ENCODE measurements at places on chromosomes 11 and 22. TPM values are rescaled to one million over a fixed set of nuclear protein-coding genes. Genes with fewer than 3 reads are reported as not detected.

TEX12 gene
- total RNA-seq = not detected

- no peak for DNase-seq
Measured at GRCh38 chr22:43889201-43889859, 2.5 kb downstream of the PNPLA5 start.

CHADL gene
- total RNA-seq = 0.19 TPM

DNA sequence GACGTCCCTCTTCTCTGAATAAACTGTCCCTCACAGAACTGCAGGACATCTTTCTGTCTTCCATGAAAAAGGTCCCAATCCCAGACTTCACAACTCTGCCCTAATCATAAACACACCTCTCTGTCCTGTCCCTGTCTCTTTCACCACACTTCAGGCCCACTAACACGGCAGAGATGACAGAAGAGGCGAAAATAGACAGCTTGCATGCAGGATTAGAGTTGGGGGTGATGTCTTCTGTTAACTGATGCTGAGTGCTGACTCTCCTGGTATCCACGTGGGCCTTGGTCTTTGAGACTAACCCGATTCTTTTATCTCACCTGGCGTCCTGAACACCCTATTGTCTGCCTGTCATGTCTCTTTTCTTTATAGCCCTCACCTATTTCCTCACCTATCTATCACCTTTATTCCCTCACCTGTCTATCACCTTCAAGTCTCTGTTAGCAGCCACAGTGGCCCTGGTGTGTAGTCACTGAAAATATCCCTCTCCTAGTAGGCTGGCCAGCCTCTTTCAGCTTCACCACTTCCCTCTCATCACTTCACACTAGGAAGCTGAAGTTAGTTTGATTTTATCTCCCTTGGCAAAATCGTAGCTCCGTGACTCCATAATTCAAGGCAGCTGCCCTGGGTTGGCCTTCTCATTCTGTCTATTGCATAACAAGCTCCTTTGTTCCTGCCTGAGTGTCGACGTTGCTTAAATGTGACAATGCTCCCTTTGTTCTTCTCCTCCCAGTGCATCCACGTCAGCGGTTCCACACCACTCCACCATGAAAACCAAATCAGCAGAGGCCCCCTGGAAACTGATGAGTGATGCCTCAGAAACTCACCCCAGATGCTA, 30.6 kb upstream of the DRD2 start:
- peak; percentile 49 for DNase-seq

PATE4 gene
- not detected for total RNA-seq

- no peak for DNase-seq
Measured at GRCh38 chr22:33465554-33465953, 407.4 kb upstream of the SYN3 start.

DNA sequence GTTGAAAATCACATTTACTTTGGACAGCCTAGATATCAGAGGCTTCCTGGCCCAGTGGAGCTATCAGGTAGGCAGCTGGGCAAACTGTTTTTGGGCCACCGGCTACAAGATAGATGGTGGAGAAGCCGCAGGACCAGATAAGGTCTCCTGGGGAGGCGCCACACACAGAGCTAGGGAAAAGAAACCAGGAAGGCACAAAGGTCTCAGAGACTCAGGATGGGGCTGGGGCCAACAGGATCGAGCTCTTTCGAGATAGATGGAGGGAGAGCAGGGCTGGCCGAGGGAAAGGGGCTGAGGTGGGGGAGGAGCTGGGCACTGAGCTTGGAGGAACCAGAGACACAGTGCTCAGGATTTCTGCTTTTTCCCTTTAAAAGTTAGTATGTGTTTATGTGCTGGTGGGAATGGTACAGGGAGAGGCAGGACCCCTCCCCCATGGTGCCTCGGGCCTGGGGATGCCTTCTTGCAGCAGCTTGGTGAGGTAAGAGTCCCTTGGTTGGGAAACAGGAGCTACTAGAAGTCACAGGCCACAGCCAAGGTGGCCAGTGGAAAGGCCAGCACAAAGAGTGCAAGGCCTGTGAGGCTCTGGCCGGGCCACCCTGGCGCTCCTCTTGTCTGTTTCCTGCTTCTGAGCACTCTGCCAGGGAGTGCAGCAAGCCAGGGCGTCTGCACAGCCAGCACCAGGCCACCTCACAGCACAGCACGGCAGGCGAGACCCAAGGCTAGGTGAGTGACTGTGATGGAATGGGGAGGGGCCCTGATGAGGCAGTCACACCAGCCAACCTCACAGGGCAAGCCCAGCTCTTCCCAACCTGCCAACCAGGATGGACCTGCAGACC, 11.5 kb upstream of the NAP1L4 start:
- no peak for DNase-seq
